ENCODE measurements at places on chromosomes 12 and 14.

- DNase-seq, result no peak
Measured at GRCh38 chr14:91041450-91041849, 19.0 kb downstream of the RPS6KA5 start.

- no peak for DNase-seq
Measured at GRCh38 chr12:89648211-89648930, 60.3 kb downstream of the ATP2B1 start.

- DNase-seq, result no peak
Measured at GRCh38 chr12:57477710-57478681, 1.7 kb downstream of the ARHGAP9 start.

GRCh38 chr14:45728434-45729225 lies 475.6 kb upstream of the MIS18BP1 start:
- no peak for DNase-seq

- DNase-seq, result peak; percentile 71
Measured at GRCh38 chr14:61125867-61126572, 145.0 kb downstream of the SLC38A6 start.

DNA sequence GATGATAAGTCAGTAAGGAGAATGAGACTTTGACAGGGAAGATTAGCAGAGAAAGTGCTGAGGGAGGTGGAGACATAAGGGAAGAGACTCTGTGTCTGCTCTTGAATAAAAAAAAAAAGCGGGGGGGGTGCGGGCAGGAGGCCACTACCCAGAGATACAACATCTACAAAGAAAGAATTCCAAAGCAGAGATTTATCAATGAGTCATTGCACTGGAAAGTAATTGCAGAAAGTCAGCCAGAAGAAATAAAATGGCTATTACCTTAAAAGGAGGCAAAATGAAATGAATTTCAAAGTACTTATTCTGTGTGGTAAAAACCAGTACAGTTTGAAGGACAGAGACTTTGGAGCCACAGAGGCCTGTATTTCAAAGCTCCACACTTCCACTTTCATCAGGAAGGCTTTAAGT lies 267.1 kb upstream of the PRKD1 start:
- peak; percentile 97 for DNase-seq

DNA sequence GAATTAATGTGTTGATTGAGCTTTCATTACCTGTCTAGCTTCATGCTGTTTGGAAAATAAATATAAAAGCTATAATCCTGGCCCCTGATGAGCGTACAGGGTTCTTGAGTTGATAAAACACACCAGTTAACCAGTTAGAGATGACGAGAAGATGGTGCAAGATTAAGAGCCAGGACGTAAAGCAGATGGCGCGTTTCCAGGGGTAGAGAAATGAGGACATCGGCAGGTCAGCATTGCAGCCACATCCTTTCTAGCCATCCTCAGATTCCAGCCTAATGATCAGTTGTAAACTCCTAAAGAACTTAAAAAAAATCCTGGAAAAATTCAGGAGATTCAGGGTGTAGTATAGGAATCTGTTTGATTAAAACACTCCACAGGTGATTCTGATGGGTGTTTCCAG lies 203.7 kb downstream of the CACNA1C start:
- peak; percentile 92 for DNase-seq

DNA sequence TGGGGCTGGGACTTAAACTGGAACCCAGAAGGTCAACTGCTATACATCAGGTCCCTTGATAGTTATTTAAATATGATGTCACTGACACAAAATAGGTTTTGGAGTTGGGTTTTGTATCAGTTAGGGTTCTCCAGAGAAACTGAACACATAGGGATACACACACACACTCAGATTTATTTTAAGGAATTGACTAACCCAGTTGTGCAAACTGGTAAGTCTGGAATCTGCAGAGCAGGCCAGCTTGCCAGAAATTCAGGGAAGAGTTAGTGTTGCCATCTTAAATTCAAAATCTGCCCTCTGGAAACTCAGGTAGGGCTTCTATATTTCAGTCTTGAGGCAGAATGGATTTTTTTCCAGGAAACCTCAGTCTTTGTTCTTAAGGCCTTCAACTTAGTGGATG lies 36.9 kb downstream of the MAPK1IP1L start:
- no peak for DNase-seq

GRCh38 chr14:41521891-41522290 lies 84.8 kb upstream of the LRFN5 start:
- DNase-seq, result no peak

DNA sequence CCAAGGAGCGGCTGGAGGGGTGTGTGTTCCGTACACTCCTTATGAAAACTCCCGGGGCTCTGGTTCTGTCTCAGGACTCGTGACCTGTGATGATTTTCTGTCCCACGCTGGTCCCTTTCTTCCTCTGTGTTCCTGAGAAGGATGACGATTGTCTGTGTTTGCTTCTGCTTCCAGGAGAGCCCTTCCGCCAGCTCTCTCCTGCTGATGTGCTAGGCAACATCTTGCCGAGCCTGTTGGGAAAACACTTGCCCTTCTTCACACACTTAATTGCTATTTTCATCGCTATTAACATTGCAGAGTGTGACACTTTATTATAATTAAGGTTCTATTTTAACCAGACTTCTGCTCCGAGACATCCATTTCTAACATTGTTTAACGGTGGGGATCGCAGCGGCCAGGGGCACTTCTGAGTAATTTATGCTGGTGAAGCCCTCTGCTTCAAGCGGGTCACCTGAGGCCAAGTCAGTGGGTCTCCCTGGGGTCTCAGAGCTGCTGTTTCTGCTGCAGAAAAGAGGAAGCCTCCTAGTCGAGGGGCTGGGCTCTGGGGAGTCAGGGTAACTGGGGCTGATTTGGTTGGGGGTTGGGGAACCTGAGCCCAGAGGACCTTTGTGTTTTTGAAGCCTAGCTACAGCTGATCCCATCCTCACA lies 88.6 kb downstream of the PRMT8 start:
- DNase-seq, result no peak

Data from fibroblast of skin of right quadriceps (primary cell).